Fibroblast of lung (primary cell): ENCODE measurements at places on chromosomes 5 and 9.
A peak's percentile ranks its signal among the peaks of the same experiment; 100 is the strongest.

GRCh38 chr9:94892675-94893074 is 166.2 kb downstream of the AOPEP start:
- DNase-seq = no peak

GRCh38 chr5:38879078-38879460 is 33.3 kb downstream of the OSMR start:
- DNase-seq = no peak

DNA sequence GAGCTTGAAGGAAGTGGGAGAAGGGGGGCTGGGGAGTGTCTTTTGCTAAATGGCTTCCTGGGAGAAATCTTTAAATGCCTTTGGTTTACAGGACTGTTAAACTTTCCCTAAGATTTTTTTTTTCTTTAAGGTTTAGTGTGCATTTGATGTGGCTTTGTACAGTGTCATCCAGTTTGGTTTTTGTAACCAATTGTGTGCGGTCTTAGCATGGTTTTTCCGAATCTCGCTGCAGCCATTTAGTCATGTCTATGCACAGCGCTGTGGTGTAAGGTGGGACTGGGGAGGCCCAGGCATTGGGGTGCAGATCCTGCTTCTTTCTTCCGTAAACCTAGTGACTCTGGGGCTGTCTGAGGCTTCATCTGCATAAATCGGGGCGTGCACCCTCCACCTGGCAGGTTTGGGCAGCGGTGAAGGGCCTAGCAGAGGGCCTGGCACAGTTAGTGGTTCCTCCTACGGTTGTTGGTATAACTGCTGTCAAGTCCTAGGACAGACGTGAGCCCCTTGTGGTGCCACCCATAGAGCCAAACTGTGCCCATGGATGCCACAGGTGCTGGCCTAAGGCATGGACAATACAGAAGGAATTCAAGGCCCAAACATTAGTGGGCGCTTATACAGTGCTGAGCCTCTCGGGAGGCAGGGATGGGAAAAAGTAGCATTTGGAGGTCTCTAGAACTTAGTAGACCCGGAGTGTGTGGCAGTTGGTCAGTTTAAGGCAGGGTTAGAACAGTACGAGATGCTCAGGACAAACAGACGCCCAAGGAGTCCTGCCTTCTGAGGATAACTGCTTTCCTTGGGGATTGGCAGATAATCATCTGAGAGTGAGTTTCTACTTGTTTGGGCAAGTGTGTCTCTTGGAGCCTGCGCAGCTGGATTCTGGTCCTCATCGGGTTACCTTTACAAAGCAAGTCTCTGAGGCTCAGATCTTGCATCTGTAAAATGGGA is 1.5 kb downstream of the PRRC2B start:
- DNase-seq = no peak

GRCh38 chr9:91771027-91771426 is 179.0 kb downstream of the ROR2 start:
- DNase-seq = peak; percentile 96

DNA sequence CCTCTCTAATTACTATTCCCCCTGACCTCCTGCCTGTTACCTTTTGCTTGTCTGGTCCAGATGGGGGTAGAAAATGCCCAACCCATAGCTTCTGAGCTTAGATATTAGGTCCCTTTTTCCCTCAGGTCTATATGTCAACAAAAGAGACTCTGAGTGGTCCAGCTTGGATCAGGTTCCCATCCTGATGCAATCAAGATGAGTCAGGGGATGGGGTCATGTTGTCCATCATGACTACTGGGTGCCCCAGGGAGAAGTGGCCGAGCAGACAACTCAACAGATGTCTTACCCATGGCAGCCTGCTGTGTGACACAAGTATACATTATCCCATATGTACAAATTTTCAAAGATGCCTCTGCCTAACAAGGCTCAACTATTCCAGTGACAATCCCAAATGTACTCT is 9.1 kb upstream of the ANKH start:
- peak; percentile 28 for DNase-seq

- DNase-seq = no peak
These were observed 995.4 kb upstream of the ACO1 start for GRCh38 chr9:31389075-31389474.

- DNase-seq = peak; percentile 77
These were observed 5.2 kb downstream of the FGF1 start for GRCh38 chr5:142680605-142681259.

DNA sequence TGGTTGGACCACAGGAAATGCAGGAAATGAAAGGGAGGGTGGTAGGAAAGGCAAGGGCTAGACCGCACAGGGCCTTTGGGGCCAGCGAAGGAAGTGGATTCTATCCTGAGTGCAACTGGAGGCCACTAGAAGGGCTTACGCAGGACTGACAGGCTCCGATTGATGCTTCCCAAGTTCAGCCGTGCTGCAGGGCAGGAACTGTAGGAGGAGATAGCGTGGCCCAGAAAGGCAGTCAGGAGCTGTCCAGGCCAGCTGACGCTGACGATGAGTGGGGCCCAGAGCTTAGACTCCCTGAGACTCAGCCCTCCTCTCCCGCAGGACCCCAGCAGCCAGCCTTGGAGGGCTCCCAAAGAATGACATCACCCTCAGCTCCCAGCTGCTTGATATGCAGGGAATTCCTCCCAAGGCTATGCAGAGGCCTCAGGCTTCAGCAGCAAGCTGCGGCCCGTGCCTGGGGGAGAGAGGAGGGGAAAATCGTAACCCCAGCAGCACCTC is 48.8 kb downstream of the KCNIP1 start:
- peak; percentile 95 for DNase-seq

- DNase-seq = no peak
These were observed 760.6 kb downstream of the TLE1 start for GRCh38 chr9:80928697-80929096.

DNA sequence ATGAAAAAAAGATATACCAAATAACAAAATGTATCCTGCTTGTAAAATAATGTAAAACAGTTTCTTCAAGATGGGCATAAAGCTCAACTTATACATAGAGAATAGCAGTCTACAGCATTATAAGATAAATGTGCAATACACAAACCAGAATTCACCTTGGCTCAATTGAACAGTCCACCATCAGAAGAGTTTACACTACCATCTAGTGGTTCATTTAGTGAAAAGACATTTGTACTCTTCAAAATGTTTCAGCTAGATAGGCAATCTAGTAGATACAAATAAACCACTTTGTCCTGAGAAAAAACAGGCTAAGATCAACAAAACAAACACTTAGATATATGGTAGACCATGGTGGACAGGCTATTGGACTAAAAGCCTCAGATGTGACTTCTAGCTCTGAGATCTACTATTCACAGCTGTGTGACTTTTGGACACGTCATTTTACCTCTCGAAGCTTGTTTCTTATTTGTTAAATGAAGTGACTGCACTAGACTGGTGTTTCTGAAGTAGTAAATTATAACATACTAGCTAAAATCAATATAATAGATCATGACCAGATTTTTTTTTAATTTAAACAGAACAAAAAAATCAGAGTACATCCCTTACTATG is 22.1 kb upstream of the TPD52L3 start:
- peak; percentile 65 for DNase-seq

DNA sequence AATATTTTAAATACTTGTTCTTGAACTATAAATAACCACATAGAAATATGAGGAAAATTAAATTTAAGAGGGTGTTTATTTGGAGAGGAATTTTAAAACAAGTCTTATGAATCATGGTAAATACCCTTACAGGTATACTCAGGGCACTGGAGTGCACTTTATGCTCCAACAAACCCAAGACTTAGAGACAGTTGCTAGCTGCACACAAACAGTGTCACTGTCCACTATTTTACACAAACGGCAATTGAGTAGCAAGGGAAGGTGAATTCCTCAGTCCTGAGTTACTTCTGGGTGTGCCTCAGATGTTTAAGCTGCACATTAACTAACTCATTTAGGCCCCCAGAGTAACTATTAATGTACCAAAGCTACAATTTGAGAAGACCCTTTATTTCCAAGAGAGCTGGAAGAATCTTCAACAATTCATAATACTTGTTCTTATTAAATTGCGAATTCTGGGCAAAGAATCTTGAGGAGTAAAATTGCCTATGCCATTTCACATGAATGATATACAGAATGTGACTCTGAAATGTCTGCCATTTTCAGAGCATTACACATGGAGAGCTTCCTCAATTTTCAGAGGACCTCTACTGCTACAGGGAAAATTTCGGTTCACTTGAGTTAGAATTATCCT is 371.2 kb downstream of the PDE4D start:
- no peak for DNase-seq

DNA sequence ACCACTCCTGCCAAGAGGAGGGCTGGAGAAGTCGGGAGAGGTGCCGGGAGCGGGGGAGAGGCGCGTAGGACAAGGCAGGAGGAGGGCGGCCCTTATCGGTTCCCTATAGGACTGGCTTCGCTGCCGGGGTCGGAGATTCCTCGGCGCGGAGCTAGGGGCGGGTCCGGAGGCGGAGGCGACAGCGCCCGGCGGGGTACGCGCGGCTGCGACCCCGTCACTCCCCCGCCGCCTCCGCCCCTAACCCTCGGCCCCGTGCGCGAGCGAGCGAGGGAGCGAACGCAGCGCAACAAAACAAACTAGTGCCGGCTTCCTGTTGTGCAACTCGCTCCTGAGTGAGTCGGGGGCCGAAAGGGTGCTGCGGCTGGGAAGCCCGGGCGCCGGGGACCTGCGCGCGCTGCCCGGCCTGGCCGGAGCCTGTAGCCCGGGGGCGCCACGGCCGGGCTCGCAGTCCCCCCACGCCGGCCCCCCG is 2.0 kb downstream of the GLIS3 start:
- DNase-seq = peak; percentile 81

DNA sequence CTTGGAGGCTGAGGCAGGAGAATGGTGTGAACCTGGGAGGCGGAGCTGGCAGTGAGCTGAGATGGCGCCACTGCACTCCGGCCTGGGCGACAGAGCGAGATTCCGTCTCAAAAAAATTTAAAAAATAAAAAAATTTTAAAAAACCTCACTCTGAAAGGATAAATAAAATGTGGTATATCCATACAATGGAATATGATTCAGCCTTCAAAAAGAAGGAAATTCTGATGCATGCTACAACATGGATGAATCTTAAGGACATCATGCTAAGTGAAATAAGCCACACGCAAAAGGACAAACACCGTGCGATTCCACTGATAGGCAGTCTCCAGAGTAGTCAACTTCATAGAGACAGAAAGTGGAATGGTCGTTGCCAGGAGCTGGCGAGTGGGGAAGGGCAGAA is 8.4 kb downstream of the DBN1 start:
- no peak for DNase-seq

DNA sequence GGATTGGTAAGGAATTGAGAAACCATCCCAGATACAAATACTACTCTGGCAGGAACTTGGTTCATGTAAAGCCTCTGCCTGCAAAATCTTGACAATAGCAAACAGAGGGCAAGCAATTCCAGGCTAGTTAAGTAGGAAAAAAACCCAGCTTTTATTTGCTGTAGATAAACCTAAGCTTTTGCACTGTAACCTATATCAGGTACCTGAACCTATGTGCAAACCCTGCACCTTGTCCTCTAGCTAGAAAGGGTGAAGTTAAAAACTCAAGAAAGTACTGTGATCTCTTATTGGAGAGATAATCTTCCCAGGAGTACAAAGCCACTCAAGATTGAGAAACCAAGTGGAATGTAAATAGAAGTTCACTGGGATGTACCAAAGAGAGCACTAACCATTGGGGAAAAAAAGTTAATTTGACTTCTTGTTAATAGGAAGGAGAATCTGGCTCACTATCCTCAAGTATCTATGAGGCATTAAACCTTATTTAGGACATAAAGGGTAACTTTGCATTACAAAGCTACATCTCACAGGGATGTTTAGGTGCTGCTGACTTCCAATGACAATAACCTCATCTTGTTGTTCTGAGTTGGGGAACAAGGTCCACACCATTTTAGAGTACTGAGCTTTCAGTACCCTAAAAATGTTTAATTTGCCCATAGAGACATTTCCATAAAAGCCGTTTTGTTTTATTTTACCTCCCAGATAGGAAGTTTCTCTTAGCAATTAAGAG is 73.8 kb upstream of the PCA3 start:
- no peak for DNase-seq

DNA sequence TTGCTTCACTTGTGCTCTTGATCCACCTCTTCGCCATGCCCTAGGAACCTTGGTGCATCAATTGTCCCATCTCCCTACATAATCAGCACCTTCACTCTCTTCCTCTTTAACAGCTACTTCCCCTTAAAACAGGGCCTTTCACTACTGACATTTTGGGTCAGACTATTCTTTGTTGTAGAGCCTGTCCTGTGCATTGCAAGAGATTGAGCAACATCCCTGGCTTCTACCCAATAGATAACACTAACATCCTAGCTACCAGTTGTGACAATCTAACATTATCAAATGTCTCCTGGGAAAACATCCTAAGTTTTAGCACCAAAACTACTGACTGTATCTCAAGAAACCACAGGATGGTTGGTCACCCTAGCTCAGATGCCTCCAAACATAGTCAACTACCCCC is 854.3 kb upstream of the DMAC1 start:
- DNase-seq = peak; percentile 15

- peak; percentile 48 for DNase-seq
These were observed 98.6 kb upstream of the HMHB1 start for GRCh38 chr5:143713047-143714003.

DNA sequence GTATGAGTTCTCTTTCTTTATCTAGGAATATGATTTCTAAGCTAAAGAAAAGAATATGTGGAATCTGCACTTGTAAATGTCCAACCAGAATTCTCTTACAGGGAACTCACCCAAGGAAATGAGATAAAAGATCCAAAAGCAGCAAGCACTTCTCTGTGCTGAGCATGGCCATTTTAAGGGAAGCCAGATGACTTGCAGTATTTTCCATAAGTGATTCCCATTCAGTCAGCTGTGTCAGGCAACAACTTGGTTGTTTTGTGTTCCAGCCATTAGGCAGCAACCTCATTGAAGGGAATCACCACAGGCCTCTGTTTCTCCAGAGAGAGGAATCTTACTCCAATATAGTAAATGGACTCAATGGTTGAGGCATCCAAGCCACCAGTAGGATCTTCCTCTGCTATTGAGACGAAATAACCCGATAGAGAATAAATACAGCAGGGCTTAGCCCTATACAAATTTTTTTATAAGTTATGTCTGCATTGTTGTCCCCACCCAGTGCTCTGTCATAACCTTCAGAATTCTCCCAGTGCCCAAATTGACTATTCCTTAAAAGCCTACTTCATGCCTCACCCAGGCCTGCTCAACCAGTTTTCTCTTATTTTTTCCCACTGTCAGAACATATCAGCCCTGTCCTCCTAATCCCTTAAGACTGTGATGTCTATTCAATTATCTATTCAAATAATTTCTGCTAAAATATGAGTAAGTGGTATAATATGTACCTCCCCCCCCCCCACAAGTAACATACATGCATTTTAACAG is 236.6 kb downstream of the PJA2 start:
- no peak for DNase-seq
